ENCODE measurements at places on chromosomes 3 and 15.

- no peak overlapping the region for H3K27ac ChIP-seq
- no peak for DNase-seq
- no peaks in the 10 kb centered on the region for H3K4me1 ChIP-seq
- H3K36me3 ChIP-seq, result peaks cover 3% of the 10 kb centered on the region
- no peak overlapping the region for H3K4me3 ChIP-seq
Observed at GRCh38 chr15:101528917-101529299, 39.4 kb upstream of the PCSK6 start.

- H3K4me3 ChIP-seq, result no peak overlapping the region
- no peaks in the 10 kb centered on the region for H3K36me3 ChIP-seq
- no peaks in the 10 kb centered on the region for H3K27me3 ChIP-seq
- no peak overlapping the region for H3K27ac ChIP-seq
- peaks cover 2% of the 10 kb centered on the region for H3K4me1 ChIP-seq
Observed at GRCh38 chr3:157611536-157612076, 108.4 kb upstream of the VEPH1 start.

DNA sequence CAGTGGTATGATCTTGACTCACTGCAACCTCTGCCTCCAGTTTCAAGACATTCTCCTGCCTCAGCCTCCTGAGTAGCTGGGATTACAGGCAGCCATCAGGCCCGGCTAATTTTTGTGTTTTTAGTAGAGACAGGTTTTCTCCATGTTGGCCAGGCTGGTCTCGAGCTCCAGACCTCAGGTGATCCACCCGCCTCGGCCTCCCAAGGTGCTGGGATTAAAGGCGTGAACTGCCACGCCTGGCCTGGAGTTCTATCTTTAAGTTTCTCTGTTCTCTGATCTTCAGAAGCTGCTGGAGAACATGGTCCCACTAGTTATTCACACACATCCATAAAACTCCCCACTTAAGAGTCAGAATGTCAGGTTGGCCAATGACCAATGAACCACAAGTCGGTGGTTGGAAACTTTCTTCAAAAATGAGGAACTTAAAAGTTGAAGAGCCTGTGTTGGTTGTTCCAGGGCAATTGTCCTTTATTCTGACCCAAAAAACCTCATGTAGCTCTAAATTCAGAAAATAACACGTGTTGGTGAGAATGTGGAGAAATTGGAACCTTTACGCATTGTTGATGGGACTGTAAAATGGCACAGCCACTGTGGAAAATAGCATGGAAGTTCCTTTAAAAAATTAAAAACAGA is 55.9 kb upstream of the PIK3CB start:
- no peak for DNase-seq
- peaks cover 19% of the 10 kb centered on the region for H3K27me3 ChIP-seq
- peaks cover 1% of the 10 kb centered on the region for H3K36me3 ChIP-seq
- H3K4me3 ChIP-seq, result no peak overlapping the region
- H3K27ac ChIP-seq, result no peak overlapping the region

DNA sequence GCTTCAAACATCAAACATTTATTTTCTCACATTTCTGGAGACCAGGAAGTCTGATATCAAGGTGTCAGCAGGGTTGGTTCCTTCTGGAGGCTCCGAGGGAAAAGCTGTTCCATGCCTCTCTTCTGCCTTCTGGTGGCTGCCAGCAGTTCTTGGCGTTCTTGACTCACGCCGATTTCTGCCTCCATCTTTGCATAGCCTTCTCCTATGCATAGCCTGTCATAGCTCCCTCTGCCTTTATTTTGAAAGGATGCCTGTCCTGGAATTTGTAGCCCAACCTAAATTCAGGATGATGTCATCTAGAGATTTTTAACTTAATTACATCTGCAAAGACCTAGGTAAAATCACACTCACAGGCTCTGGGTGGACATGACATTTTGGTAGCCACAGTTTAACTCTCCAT is 70.4 kb downstream of the RGMA start:
- H3K4me1 ChIP-seq, result peaks cover 43% of the 10 kb centered on the region
- peak overlapping the region; percentile 73 for H3K27ac ChIP-seq
- peaks cover 96% of the 10 kb centered on the region for H3K36me3 ChIP-seq

DNA sequence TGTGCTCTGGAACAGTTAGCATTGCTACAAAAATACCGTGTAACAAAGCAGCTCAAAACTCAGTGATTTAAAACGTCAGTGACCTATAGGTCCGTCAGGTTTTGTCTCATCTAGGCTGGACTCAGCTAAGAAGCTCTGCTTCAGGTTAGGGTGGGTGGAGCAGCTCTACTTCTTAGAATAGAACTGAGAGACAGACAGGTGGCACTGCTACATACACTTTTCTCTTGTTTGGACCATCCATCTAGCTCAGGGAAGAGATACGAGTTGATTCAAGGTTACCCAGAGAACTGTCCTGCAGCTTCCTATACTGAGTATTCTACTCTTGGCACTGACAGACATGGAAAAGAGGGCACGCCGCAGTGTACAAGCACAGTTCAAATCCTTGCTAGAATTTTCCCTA is 456.1 kb downstream of the IGSF11 start:
- H3K27ac ChIP-seq, result no peak overlapping the region
- no peaks in the 10 kb centered on the region for H3K4me1 ChIP-seq
- H3K36me3 ChIP-seq, result no peaks in the 10 kb centered on the region
- H3K4me3 ChIP-seq, result no peak overlapping the region
